ENCODE measurements at places on chromosomes 5 and 9.

DNA sequence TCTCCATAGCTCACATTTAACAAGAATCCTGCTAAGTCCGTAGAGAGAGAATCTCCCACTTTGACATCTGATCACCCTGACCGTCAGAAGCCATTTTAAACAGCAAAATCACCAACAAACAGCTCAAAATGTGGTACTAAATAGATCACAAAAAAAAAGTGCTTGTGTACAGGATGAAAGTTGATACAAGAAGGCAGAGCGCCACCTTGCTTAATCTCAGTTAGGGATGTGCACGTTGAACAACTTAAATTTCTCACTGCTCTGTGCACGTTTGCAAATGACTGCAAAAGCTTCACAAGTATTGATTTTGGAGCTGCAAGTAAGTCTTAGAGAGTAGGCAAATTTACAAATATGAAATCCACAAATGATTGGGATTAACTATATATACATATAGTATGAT, 63.1 kb upstream of the NREP start:
- DNase-seq: no peak

GRCh38 chr5:41503860-41504259, 6.5 kb downstream of the PLCXD3 start:
- no peak for DNase-seq

DNA sequence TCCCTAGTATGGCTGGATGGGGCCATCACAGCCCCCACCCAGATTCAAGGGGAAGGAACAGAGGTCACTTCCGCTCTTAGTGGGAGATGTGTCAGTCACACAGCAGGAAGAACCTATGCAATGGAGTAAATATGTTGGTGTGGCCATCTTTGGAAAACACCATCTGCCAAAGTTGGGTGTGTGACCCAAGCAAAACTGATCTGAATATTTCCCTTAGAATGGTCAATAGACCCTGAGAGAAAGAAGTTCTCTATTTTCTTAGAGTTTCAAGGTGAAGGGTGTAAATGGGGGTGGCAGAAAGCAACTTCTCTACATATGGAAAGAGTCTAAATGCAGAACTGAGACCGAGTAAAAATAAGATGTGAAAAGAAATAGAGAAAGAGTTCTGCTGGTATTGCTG, 212.7 kb downstream of the ESM1 start:
- no peak for DNase-seq

DNA sequence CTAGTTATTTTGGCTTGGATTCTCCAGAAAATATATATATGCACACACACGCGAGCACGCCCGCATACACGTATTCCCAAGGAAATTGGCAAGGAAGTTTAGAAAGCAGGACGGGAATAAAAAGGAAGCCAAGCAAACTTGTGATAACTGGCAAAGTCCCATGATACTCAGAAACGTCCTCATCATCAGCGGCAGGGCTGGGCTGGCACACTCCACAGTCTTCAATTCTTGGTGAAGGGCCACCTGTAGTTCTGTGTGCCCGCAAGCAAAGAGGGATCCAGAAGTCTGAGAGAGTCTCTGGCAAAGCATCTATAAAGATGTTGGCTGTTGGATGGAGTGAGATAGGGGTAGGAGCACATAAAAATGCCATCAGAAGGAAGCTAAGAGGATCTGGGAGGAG, 289.3 kb upstream of the CTNND2 start:
- DNase-seq: no peak

- no peak for DNase-seq
Measured at GRCh38 chr9:137396227-137396626, 26.7 kb downstream of the EXD3 start.

DNA sequence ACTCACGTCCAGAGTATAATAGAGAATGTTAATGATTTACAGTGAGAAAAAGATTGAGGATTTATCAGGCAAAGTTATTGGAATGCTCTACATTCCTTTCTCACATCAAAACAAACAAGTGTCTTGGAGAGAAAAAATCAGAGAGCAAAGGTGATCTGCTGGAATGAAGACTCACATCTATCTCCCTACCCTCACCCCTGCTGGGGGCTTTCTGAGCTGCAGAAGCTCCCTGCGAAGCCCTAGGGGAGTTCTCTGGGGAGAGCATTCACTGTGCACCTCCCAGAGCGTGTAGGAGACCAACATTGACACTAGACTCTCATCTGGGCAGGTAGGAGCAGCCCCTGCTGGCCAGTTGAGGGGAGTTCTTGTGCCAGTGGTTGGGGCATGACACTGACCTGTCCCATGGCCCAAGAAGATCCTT, 76.6 kb upstream of the ADAMTS16 start:
- no peak for DNase-seq

- no peak for DNase-seq
Measured at GRCh38 chr9:134316449-134317160, 9.7 kb upstream of the RXRA start.

DNA sequence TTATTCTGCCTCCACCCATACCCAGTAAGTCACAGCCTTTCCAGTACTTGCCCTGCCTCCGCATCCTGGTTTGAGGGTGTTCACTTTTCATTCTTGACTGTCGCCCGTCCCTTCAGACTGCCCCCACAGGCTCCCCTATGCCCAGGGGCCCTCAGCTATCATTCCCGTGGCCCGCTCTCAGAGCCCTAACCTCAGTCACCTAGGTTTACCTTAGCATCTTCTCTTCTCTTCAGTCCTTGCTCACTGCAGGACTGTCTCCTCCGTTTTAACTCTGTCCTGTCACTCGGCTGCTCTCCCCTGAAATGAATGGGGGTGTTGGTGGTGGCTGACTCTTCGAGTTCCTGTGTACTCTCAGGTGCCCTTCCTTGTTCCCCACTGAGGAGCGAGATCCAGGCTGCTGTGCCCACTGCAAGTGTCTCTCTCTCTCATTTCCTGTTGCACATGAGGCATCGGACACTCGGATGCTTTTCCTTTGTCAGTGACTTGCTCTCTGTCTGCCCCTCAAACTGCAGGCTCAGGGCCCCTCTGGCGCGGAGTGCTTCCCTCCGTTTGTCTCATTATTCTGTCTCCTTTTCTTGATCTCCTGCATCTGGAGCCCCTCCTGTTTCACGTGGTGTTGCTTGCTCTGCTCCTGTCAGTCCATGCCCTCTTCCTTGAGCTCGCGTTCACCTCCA, 89.8 kb downstream of the CACNA1B start:
- no peak for DNase-seq

GRCh38 chr5:161373345-161373707, 173.2 kb downstream of the GABRB2 start:
- no peak for DNase-seq

DNA sequence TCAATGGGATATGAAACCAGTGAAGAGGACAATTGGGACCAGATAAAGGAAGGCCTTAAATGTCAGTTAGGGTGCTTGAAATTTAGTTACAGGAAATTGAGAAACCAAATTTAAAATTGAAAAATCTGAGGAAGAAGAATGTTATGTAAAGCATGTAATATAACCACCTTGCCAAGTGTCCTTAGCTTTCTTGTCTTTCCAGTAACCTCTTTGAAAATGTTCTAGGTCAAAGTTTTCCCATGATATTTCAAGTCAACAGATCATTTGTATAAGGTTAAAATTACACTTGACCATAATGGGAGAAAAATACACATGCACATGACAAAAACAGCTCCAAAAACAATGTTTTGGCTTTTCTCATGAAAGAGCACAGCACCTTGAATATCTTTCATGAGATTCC, 21.1 kb downstream of the LOX start:
- DNase-seq: no peak

- no peak for DNase-seq
Measured at GRCh38 chr9:136831720-136832104, 10.6 kb upstream of the AJM1 start.

- no peak for DNase-seq
Measured at GRCh38 chr9:1941989-1942388, 73.2 kb upstream of the SMARCA2 start.

GRCh38 chr5:60594715-60595477, 105.1 kb downstream of the DEPDC1B start:
- no peak for DNase-seq

DNA sequence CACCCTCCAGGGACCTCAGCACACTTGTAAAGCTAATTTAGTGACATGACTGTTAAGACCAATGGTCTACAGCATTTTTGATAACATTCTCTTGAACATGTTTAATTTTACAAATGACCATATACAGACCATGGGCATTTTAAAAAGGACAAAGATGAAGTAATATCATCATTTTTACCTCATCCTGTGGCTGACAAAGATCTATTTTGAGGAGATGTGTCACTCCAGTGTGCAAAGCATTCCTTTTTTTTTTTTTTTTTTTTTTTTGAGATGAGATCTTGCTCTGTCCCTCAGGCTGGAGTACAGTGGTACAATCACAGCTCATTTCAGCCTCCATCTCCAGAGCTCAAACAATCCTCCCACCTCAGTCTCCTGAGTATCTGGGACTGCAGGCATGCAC, 118.2 kb upstream of the TBC1D2 start:
- no peak for DNase-seq

- no peak for DNase-seq
Measured at GRCh38 chr9:70959366-70959765, 162.1 kb downstream of the TRPM3 start.

DNA sequence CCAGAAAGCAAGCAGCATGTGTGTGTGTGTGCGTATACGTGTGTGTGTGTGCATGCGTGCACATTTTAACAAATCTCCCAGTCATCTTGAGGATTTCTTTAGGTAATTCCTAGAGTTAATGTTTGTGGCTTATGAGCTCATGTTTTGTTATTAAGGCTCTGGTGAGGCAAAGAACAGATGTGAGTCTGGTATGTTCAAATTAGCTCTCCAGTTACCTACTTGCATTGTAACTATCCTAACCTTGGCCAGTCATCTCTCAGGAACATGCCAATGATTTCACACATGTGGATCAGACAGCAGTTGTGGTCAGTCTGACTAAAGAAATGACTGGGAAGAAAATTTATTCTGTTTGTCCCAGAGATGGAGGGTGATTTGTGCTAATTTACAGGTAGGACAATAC, 163.1 kb downstream of the IZUMO3 start:
- no peak for DNase-seq

DNA sequence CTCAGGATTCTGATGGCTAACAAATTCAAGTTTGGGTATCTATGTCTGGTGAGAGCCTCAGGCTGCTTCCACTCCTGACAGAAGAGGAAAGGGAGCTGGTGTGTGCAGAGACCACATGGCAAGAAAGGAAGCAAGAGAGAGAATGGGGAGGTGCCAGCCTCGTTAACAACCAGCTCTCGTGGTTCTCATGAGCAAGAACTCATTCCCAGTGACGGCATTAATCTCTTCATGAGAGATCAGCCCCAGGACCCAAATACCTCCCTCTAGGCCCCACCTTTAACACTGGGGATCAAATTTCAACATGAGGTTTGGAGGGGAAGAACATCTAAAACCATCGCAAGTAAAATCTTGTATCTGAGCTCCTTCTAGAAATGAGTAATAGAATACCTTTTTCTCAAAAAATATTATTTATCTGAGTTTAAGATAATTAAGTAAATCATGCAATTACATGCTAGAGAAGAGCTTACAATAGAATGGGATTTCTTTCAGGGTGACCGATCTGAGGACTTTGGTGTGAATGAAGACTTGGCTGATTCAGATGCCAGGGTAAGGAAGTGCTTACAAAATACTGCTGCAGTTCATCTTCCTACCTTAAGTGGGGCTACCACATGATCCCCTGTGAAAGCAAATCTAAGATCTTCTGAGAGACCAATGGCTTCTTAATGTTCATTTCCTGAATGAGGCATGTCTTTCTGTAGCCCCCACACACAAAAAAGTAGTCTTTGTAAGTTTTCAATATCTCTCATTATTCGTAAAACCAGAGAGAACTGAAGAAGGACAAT, 11.5 kb downstream of the ANXA1 start:
- no peak for DNase-seq

DNA sequence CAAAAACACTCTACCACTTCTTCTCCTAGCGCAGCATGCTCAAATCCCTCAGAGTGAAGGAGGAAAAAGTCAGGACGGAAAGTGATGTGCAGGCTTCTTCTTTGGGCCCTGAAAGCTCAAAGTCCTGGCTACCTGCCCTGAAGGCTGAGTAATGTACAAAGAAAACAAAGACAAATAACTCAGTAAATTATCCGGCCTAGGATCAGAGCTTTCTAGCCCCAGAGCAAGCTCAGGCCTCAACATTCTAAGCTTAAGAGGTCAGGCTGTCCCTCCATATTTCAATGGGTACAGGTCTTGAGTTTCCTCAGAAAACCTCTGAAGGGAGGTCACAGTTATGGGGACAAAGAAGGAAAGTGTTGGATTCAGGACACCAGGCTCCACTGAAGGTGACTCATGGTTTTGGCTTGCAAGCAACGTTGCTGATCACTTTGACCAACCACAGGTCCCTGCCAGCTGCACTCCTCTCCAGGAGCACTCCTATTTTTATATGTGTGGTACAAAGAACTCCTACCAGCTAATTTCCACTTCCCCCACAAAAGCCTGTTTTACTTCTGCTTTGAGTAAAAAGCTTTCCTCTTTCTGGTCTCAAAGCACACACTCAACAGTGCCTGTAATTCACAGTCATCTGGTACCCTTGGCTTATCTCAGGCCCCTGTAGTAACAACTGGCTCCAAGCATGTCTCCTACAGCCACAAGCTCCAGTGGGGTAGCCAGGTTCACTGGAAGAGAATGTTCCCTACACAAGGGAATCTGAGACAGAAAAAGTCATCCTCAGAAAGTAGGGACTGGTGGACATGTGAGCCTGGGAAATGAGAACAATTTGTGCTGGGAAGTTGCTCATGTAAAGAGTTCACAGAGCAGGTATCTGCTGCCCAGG, 115.7 kb downstream of the UGCG start:
- no peak for DNase-seq

DNA sequence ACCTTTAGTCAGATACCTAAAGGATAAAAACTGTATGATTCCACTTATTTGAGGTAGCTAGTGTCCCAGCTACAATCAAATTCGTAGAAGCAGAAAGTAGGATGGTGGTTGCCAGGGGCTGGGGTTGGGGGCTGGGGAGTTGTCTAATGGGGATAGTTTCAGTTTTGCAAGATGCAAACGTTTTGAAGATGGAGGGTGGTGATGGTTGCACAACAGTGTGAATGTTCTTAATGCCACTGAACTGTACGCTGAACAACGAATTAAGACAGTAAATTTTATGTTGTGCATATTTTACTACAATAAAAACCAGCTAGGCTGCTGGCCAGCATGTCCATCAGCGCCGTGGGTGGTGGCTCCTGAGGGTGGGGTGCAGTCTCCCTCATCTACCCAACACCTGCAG, 137.8 kb downstream of the GADD45G start:
- DNase-seq: no peak

GRCh38 chr9:37421914-37422288, 595 bp upstream of the GRHPR start:
- DNase-seq: no peak

DNA sequence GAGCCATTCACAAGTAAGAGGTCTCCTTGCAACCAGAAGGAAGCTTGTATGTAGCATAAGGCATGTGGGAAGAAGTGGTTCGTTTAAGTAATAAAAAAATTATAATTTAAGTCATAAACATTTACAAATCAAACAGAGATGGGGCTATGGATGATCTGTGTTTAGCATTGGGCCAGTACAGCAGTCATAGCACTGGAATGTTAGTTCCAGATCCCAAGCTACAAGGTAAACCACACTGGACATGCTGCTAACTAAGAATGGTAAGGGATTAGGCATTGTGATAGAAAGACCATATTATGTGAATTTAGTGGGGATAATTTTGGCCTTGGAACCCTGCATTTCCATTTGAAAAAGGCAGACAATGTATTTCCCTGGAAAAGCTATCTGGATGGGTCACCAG, 170.4 kb upstream of the KCNN2 start:
- DNase-seq: no peak

- no peak for DNase-seq
Measured at GRCh38 chr9:127919253-127919815, 2.5 kb upstream of the ST6GALNAC4 start.
